ENCODE measurements at places on chromosomes 2 and 18.

- DNase-seq, result peak; percentile 84
These were observed 38.8 kb downstream of the NCAPH start for GRCh38 chr2:96374211-96374951.

DNA sequence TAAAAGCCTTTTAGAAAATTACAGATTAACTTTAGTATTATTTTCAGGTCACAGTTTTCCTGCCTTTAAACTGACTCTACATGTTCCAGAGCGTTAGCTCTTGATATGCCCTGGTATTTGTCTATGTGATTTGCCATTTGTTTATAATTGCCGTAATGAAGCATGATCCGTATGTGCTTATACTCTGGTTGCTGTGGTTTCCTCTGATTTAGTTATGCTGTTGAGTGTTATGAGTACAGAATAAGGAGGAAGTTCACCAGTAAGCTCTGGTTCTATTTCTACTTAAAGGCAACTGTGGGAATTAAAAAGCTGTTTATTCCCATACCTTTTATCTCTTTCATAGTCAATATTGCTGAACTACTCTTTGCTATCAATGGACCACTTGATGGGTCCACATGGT, 123.5 kb downstream of the OSBPL6 start:
- no peak for DNase-seq

DNA sequence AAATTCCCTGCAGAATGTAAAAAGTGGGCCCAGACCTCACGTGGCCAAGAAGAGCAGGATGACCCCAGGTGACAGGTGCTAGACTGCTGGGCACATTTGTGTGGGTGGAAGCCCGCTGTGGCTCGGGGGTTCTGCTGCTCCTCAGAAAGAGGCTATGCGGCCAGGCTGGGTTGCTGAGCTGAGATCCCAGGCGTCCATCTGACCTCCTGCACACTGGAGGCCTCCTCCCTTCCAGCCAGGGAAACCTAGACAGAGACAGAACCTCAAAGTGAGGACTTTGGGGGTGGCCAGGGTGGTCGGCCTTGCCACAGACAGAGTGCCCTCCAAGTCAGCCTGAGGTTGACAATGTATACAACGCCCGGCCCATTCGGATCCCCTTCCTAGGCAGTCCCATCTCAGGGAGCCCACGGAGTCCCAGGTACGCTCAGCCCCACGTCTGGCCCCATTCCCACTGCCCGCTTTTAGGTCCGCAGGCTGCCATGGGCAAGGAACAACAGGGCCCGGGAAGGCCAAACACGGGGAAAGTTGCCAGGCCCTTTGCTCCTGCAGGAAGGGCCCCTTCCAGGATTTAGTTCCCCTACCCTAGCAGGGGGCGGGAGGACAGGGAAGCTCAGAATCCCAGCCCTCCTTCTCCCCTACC, 75.6 kb downstream of the KIAA2012 start:
- no peak for DNase-seq

DNA sequence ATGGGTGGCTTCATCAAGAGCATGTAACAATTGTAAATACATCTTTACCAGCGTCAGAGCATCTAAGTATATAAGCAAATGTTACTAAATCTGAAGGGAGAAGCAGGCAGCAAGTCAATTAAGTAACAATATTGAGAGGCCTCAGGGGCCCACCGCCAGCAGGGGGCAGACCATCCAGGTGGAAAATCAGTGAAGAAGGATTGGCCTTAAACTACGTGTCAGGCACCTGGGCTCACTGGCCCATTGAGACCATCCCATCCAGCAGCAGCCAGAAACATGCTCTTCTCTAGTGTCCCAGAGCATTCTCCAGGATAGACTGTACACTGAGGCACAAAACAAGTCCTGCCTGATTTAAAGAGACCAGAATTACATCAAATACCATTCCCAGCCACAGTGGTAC, 96.2 kb upstream of the SNTG2 start:
- DNase-seq, result peak; percentile 61

DNA sequence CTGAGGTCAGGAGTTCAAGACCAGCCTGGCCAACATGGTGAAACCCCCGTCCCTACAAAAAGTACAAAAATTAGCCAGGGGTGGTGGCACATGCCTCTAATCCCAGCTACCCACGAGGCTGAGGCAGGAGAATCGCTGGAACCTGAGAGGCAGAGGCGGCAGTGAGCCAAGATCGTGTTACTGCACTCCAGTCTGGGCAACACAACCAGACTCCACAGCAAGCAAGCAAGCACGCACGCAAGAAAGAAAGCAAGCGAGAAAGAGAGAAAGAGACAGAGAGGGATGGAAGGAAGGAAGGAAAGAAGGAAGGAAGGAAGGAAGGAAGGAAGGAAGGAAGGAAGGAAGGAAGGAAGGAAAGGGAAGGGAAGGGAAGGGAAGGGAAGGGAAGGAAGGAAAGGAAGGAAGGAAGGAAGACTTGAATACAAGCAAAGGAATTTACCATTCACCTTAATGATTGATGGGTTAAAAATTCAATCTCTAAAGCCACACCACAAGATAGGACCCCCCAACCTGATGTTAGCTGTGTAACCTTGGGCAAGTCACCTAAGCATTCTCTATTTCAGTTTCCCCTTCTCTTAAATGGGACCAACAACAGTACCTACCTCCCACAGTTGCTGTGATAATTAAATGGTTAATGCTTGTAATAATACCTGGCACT, 181.7 kb downstream of the ATAD2B start:
- DNase-seq, result no peak

DNA sequence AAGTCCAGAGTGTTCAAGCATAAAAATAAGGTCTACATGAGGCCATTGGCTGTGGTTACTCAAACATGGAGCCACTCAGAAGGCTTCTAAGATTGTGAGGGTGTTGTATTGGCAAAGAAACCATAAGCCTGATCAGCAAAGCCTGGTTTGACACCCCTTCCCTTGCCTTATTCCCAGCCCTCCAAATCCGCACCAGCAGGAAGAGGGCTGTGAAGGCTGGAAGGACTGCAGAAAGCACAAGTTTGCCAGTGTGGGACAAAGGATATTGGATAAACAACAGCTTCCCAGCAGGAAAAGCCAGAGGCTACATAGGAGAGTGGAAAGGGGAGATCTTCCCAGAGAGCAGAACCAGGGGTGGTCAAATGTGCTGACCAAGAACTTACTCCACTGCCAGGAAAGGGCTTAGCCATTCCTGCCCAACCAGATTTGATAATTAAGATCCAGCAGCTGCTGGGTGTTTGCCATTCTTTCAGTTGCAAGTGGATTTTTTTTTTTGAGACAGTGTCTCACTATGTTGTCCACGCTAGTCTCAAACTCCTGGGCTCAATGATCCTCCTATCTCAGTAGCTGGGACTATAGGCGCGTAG, 1.5 kb upstream of the PRKAG3 start:
- DNase-seq, result no peak

GRCh38 chr2:23940718-23941620, 706 bp downstream of the UBXN2A start:
- DNase-seq, result peak; percentile 36

DNA sequence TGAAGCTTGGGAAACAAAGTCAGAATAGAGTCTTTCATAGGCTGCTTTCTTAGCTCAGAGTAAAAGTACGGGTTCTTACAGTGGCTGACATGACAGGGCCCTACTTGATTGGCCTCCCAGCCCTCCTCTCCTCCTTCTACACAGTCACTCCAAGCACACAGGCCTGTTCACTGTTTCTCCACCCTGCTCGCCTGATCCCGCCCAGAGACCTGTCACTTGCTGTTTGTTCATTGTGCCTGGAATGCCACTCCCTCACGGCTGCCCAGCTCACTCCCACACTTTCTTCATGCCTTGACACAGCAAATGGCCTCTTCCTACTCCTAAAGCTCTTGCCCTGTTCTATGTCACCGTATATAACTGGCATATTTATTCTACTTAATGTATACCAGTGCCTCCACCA, 104.8 kb downstream of the MAP4K4 start:
- no peak for DNase-seq

DNA sequence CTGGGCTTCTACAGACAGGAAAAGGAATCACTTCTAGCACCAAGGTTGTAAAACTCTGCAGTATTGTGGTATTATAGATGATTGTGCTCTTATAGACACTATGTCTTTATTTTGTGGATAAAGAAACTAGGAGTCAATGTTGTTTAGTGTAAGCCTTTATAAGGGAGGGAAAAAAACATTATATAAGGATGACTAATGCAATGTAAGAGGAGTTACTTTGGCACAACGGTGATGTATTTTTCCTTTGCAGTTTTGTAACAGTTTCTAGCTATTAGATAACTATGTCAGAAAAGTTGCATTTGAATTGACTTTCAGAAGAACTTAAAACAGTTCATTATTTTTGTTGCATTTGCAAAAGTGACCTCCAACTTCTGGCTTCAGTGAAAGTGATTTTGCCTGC, 545.4 kb downstream of the CCDC85A start:
- DNase-seq, result no peak

DNA sequence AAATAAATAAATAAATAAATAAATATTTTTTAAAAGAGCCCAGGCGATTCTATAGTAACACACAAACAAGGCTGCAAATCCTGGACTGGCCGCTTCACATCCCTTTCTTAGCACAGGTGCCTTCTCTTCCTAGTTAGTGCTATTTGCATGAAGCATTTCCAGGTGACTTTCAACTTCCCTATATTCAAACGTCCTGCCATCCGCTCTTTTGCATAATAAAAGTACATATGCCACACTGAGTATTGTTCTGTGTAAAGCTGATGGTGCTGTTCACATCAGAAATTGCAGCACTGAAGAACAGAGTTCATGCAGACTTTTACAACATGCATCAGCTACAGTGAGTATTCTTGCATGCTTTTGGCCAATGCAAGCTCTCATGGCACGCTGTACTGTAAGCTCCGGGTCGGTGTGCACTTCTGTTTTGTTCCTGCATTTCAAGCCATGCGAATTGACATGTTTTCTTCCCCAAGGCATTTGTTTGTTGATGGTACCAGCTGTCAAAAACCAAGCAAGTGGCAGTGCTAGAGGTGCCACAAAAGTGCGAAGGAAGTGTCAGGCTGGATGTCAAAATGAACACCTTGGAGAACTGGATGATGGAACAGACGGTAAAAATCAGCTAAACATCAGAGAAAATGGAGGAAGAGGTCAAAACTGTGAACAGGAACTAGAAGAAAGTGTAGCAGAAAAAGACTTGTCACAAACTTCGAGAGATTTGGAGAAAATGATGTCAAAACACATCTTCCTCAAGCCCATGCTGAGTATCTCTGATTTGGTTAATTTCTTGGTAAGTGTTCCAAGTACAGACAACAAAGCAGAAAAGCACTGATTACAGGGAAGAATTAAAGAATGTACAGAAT, 25.5 kb upstream of the CEP68 start:
- DNase-seq, result no peak

GRCh38 chr2:104856086-104856972, 2.4 kb downstream of the POU3F3 start:
- peak; percentile 46 for DNase-seq

DNA sequence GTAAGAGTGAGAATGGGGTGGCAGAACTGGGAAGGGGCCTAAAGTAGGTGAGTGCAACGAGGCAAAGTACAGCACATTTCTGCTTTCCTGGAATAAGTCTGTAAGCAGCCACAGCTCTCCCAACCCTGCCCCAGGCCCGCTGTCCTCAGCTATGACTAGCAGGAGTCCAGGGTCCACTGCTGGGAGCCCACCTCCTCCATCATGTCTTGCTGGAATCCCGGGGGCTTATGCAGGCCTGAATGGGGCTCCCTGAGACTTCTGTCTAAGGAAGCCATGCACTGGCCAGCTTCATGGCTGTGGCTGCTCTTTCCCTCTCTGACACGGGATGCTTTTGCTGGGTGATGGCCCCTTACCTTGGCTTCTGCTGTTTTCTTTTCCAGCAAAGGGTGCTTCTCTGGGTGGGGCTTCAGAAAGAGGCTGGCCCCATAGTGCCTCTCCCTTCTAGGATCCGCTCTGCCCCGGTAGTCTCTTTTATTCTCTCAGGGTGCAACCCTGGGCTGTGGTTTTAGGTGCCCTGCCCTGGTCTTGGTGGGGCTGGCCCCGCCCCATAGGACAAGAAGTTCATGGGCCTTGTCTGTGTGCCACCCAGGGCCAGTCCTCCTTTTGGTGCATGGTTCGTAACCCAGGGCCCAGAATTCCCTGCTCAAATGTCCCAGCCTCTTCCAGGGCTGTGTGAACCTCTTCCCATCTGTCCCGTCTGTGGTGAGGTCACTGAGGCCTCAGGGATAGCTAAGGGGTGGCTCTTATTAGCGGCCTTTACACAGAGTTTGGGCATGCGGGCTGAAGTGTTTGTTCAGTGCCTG, 33.8 kb upstream of the POLE4 start:
- DNase-seq, result no peak

GRCh38 chr18:13989199-13989598, 73.9 kb upstream of the MC2R start:
- peak; percentile 29 for DNase-seq

- DNase-seq, result no peak
These were observed 27.6 kb downstream of the ANKMY1 start for GRCh38 chr2:240530181-240530580.

DNA sequence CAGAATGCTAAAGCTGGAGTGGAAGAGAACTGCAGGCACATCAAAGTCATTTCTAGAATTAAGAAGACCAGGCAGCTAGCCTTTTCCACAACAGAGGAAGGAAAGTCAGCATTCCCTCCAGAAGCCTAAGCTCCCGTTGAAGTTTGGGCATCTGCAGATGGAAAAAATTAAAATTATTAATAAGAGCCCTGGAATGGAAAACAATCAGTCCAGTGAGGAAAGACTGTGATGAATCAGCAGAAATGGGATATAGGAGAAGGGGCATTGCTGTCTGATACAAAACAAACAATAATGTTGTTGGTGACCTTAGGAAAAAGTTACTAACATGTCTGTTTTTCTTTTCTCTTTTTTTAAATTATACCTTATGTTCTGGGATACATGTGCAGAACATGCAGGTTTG, 450.7 kb upstream of the SLC14A2 start:
- no peak for DNase-seq

DNA sequence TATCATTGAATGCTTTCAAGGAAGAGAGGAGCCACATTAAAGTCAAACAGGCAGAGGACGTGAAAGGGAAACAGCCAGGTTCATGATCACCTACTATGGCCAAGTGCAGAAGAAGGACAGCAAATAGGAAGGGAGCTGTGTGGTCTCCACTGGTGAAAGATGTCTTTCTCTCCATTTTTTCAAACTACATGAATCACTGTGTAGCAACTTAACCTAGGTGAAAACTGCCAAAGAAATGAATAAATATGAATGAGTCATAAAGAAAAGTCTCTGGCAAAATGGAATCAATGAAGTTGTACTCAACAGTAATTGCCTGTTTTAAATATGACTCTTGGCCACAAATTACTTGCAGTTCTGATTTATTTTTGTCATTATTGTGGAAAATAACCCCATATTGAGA, 452.6 kb upstream of the PKDCC start:
- no peak for DNase-seq
